Peyer's patch (tissue), 4 donors: ENCODE measurements at places on chromosomes 1 and 21. TPM values are rescaled to one million over a fixed set of nuclear protein-coding genes. Genes with fewer than 3 reads are reported as not detected.

OLIG2 gene
- total RNA-seq, result not detected

SMIM1 gene
- not detected for total RNA-seq

CFHR4 gene
- not detected for total RNA-seq

OR2L13 gene
- not detected for total RNA-seq

TNNI3K gene
- total RNA-seq, result not detected

FOXD2 gene
- total RNA-seq, result 1.5 TPM

TNN gene
- not detected for total RNA-seq

GBP4 gene
- 4.4 TPM for total RNA-seq

TCEANC2 gene
- total RNA-seq, result 6.6 TPM

KCNT2 gene
- 2.4 TPM for total RNA-seq

NUCKS1 gene
- 23.6 TPM for total RNA-seq

AZIN2 gene
- total RNA-seq, result 2.3 TPM

MSH4 gene
- total RNA-seq, result not detected

CACNA1S gene
- total RNA-seq, result not detected

DNASE2B gene
- not detected for total RNA-seq

PLA2G2D gene
- total RNA-seq, result not detected

ACTA1 gene
- total RNA-seq, result not detected

LRRC38 gene
- not detected for total RNA-seq

CYP4X1 gene
- 2.1 TPM for total RNA-seq

AMIGO1 gene
- total RNA-seq, result 7.4 TPM

PGD gene
- total RNA-seq, result 141 TPM

ZNF697 gene
- 5.0 TPM for total RNA-seq

RSPO1 gene
- total RNA-seq, result 1.5 TPM

LBR gene
- total RNA-seq, result 46.6 TPM

KIF21B gene
- 6.7 TPM for total RNA-seq

DARS2 gene
- total RNA-seq, result 14.9 TPM

WNT4 gene
- 1.4 TPM for total RNA-seq

ITLN1 gene
- total RNA-seq, result 14.4 TPM

ACTL8 gene
- not detected for total RNA-seq

BARHL2 gene
- total RNA-seq, result not detected

AGT gene
- 47.3 TPM for total RNA-seq

SERPINC1 gene
- not detected for total RNA-seq

KRTAP11-1 gene
- not detected for total RNA-seq
